ENCODE measurements at places on chromosomes 6 and 20.

GRCh38 chr6:88989215-88989614 lies 25.8 kb upstream of the RNGTT start:
- DNase-seq = no peak

GRCh38 chr6:119065955-119066354 lies 12.5 kb downstream of the FAM184A start:
- no peak for DNase-seq

GRCh38 chr6:137102851-137103492 lies 58.2 kb upstream of the IL20RA start:
- no peak for DNase-seq

DNA sequence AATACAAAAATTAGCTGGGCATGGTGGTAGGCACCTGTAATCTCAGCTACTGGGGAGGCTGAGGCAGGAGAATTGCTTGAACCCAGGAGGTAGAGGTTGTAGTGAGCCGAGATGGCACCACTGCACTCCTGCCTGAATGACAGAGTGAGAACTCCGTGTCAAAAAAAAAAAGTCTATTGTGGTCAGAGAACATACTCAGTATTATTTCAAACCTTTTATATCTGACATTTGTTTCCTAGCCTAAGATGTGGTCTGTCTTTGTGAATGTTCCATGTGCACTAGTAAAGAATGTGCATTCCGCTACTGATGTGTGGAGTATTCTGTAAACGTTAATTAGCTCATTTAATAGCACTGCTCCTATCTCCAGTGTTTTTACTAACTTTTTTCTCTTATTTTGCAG lies 11.7 kb downstream of the RAB22A start:
- no peak for DNase-seq

- no peak for DNase-seq
These were observed 381.6 kb downstream of the GJA1 start for GRCh38 chr6:121816906-121817540.

DNA sequence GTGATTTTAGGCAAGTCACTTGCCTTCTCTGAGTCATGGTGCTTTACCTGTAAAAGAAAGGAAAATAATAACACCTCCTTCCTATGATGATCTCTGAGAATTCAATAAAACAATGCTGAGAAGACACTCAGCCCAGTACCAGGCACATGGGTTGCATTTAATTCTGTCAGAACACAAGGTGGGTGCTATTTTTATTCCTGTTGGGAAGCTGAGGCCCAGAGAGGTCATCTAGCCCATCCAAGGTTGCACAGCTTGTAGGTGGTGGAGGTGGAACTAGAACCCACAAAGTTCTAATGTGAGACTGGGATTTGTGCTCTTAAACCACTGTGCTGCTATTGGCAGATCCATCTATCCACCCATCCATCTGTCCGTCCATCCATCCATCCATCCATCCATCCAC lies 39.6 kb upstream of the PTGIS start:
- no peak for DNase-seq

DNA sequence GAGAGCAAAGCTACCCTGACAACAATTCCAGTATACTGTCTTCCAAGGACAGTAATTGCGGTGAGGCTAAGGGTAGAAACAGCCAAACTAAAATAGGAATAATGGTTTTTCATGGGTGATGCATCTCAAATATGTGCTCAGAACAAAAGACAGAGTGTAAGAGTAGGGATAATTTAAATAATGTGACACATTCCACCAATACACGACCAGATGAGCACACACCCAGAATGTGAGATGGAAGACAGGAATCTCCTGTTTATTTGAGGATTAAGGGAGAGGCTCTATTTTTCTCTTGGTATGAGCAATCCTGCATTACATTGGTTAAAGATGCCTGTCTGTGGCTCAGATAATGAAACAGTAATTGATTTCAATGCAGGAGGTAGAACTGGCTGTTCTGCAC lies 292.9 kb upstream of the ZFP64 start:
- DNase-seq = no peak

GRCh38 chr20:23666189-23666588 lies 22.6 kb downstream of the CST4 start:
- DNase-seq = no peak

DNA sequence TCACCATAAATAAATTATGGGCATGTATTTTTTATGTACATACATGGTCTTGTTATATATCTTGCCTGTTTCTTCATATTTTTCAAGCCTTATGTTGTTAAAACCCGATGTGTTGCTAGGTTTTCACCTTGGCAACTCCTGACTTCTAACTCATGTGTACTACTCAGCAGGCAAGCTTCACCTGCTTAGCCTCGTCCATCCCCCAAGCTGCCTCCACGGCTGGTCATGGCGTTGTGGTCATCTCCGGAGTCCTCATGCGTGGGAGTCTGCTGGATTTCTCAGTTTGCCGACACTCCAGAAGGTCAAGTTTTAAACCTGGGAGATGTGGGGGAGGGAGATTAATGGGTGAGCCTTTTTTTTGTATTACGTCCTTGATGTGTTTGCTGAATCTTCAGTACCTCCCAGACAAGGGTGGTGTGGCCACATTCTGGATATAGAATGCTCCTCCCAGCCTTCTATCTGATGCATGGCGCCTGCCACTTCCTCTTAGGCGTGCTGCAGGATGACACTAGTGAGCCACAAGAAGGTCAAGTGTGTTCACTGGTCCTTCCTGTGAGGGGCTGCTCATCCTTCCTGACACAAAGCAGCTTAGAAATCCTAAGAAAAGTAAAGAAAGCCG lies 26.6 kb upstream of the EDN3 start:
- no peak for DNase-seq

DNA sequence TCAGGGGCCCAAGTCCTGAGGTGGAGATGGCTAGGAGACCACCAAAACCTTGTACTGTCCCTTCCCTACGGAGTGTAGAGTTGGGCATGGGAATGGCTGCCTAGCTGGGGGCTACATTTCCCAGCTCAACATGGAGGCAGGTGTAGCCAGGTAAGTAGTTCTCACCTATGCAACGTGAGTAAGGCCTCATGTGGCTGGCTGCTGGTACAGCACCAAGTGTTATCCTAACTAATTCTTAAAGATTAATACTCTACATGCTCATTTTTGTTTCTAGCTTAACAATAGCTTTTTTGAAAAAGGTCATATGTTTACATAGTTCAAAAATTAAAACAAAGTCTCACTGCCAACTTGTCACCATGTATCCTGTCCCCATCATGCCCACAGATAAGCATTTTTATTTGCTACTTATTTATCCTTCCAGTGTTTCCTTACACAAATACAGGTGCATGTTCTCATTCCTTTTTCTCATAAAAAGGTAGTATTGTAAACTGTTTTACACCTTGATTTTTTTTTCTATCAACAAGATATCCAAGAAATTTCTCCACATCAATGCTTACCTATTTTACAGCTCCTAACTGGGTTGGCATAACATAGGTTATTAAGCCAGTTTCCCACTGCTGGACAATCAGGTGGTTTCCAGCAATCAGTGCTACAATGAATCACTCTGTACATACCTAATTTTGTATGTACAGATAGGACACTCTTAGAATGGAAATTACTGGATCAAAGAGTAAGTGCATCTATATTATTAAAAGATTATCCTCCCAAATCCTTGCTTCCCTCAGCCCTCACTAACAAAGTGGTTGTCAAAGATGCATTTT lies 25.5 kb downstream of the ABHD12 start:
- no peak for DNase-seq

GRCh38 chr6:168746643-168747042 lies 305.7 kb downstream of the SMOC2 start:
- no peak for DNase-seq

DNA sequence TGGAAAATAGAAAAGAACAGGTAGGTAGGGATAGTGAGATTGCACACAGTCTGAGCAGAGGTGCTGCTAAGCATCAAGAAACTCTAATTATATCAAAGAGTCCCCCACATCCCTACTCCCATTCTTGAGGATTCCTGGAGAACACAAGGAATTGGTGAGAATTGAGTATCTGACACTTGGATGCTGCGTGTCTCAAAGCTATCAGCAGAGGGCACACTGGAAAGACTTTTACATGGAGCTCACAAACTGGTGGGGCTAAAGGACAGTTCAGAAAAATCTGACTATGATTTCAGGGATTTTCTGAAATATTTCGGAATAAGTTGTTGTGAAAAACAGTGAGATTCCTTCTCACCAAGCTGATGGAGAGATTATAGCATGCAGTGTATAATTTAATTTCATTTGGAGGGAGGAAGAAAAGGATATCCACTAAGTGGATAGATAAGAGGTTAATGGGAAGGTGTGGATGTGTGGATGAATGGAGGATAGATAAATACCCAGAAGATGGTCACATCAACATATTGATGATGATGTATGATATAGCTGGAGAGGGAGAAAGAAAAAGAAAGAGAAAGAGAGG lies 215.4 kb upstream of the DEFB112 start:
- DNase-seq = no peak

- DNase-seq = no peak
These were observed 50.8 kb downstream of the PSMG4 start for GRCh38 chr6:3309391-3310050.

- DNase-seq = no peak
These were observed 101.5 kb upstream of the SLC24A3 start for GRCh38 chr20:19110881-19111460.

DNA sequence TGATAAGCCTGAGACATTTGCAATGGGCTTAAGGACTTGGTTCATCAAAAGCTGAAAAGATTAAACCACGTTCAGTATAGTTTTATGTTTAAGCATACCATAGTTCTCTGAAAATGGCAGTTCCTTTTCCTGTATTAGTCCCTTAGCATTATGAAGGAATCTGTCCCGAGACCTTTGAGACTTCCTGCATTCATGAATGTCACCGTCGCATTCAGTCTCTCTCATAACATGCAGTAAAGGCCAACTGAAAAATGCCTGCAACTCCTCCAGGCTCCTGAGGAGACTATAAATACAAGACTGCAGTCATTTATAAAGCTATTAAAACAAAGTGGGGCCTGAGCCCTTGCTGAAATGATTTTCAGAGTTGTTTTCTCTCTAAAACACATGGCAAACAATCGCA lies 129.1 kb downstream of the SYCP2 start:
- no peak for DNase-seq

Measured in activated CD8-positive, alpha-beta memory T cell treated with anti-CD3 and anti-CD28 coated beads, Interleukin-2, amount 50 U/mL, for 4 hours (primary cell).